CD4-positive, alpha-beta T cell treated with Interleukin-4 for 1 hour (primary cell): ENCODE measurements at places on chromosomes 3 and 15.

DNA sequence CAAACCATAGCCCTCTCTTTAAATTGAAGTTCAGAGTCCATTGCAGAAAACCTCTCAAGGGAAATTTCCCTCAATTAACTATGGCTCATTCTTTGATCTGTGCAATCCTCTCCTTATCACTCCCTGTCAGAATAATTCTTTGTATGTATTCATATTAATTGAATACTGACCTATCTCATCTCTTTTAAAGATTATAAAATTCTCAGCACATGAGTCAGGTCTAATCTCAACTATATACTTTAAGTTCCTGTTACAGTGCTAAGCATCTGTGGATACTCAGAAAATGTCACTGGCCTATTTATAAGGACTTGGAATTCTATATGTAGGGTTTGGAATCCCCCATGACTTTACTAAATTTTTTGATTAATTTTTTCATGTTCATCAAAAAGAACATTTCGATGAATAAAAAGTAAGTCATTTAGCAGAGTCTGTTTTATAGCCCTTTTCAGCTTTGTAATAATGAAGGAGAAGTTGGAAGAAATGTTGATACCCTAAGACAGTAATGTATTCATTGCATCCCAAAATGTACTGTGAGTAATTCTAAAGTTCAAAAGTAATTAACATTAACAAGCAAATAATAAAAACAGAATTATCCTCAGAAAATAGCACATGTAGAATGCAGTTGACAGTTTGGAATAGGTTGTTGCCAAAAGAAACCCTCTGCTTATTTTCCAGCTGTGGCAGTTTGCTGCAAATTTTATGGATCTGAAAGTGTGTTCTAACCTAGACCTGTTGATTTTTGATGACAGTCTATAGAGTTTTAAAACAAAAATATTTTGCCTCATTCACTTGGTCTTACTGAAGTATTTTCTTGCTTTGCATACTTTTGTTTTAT is 503.4 kb upstream of the CBLB start:
- no peak for DNase-seq

GRCh38 chr3:129834580-129834979 is 58.9 kb downstream of the TMCC1 start:
- no peak for DNase-seq

- DNase-seq, result no peak
Measured at GRCh38 chr15:89826671-89827655, 12.3 kb upstream of the ANPEP start.

DNA sequence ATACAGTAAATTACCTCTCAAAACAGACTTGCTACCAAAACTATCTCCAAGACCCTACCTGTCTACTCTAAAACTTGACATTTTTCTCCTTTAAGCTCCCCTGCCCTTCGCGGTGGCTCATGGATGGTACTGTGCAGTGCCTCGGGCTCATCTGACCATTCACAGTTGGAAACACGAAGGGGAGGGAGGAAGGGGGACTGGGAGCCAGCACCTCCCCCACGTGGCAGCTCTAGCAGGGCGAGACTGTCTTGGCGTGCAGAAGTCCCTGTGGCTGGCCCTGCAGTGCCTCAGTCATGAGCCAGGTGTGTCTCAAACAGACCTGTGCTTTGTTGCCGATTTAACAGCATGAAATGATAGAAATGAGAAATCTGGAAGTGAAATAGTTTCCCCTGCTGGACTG is 372.0 kb downstream of the GABRG3 start:
- no peak for DNase-seq

DNA sequence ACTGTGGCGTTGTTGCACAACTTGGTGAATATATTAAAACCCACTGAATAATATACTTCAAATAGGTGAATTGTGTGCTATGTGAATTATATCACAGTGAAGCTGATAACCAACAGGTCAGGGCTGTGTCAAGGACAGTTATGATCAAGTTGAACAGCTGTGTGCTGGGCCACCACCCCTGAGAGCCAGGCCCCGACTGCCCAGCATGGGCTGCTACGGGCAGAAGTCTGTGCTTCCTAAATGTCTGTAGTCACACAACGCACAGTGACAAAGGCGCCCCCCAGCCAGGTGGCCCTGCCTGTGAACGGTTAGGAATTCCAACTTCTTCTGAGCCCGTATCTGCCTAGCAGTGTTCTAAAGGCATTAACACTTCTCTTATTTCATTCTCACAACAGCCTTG is 32.8 kb downstream of the TKT start:
- no peak for DNase-seq

DNA sequence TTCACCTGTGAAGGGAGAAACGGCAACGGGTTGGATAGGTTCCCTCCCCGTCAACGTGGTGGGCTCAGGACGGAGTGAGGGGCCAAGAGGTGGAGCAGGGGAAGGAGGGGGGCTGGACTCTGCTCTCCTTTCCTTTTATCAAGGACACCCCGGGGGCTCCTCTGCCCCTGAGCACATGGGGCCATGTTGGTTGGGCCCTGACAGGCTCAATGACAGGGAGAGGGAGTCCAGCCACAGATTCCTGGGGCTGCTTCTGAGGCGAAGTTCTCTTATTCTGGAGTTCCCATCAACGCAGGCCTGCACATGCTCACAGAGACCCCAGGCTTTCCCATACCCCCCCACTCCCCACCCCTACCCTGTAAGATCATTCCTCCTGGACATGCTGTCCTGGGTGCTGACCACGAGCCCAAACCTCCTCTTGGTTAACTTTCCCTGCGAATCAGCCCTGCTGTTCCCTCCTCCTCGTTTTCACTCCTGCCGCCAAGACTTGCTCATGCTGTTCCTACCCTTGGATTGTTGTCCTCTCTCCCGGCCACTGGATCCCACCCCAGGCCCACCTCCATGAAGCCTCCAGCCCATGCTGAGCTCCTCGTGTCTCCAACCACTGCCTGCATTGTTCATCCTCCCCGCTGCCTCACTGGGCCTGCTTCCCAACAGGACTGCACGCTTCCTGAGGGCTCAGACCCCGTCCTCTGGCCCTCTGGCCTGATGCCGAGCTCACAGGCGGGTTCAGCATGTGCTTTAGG is 61.2 kb downstream of the SENP2 start:
- DNase-seq, result no peak

DNA sequence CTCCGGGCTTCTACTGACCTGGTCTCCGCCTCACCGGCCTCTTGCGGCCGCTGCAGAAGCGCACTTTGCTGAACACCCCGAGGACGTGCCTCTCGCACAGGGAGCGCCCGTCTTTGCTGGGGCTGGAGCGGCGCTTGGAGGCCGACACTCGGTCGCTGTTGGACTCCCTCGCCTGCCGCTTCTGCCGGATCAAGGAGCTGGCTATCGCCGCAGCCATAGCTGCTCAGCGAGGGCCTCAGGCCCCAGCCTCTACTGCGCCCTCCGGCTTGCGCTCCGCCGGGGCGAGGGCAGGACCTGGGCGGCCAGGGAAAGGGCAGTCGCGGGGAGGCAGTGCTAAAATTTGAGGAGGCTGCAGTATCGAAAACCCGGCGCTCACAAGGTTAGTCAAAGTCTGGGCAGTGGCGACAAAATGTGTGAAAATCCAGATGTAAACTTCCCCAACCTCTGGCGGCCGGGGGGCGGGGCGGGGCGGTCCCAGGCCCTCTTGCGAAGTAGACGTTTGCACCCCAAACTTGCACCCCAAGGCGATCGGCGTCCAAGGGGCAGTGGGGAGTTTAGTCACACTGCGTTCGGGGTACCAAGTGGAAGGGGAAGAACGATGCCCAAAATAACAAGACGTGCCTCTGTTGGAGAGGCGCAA is 319.2 kb downstream of the FGF12 start:
- no peak for DNase-seq

DNA sequence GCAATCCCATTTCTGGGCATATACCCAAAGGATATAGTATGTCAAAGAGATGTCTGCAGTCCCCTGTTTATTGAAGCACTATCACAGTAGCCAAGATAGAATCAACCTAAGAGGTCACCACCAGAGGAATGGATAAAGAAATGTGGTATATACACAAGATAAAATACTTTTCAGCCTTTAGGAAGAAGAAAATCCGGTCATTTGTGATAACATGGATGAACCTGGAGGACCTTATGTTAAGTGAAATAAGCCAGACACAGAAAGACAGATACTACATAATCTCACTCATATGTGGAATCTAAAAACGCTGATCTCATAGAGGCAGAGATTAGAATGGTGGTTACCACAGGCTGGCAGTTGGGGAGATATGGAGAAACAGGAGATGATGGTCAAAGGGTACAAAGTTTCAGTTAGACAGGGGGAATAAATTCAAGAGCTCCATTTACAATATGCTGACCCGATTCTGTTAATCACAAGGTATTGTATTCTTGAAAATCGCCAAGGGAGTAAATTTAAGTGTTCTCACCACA is 195.8 kb downstream of the MTHFS start:
- DNase-seq, result no peak

GRCh38 chr3:188822411-188822810 is 349.4 kb upstream of the TPRG1 start:
- no peak for DNase-seq

- no peak for DNase-seq
Measured at GRCh38 chr3:127608362-127608718, 10.1 kb downstream of the MCM2 start.

DNA sequence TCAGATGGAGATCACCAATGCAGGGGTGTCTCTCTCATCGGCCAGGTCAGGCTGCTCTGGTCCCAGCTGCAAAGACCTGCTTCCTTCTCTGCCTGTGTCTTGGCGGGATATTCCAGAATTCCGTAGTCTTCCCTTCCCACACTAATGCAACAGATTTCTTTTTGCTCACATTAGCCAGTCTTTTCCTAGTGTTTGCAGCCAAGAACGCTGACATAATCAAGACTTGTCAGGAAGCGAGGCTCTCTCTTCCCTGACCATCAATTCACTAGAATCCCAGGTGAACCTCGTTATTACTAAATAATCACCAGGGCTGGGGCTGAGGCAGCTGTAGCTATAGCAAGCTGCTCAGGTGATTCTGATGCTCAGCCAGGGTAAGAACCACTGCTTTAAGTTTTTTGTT is 43.2 kb upstream of the ACKR4 start:
- no peak for DNase-seq

GRCh38 chr3:15636028-15636709 is 34.6 kb downstream of the BTD start:
- DNase-seq, result peak; percentile 27

DNA sequence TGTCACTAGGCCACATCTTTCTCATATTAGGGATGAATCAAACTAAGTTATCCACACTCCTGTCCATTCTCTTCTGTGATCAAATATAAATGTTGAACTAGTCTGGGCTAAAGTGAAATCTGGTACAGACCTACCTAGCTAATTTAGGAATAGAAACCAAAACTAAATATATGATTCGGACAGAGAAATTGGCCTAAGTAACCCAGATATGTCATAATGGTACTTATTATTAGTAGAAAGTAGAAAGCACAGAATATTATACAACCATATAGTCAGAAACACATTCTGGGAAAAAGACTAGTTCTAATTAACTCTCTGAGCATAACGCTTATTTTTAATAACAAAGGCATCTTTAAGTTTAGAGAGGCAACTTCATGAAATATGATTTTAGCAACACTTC is 389.0 kb downstream of the LSAMP start:
- DNase-seq, result no peak

DNA sequence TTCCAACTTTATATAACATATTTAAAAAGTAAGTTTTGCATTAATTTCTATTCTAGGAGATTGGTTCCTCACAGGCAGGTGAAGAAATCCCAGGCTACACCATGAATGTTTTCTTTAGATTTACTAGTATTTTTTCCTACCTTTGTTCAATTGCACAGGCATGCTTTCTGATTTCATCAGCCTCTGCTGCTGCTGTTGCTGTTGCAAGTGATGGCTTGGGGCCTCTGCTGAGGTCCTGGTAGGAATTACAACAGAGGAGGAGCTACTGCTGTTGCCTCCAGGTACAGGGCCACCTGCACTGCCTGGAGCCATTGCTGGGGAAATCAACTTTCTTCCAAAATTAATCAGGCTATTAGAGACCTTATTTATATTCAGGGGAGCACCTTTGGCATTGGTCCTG is 353.3 kb downstream of the PLCL2 start:
- no peak for DNase-seq

- DNase-seq, result no peak
Measured at GRCh38 chr3:171874879-171875278, 31.7 kb downstream of the TMEM212 start.

DNA sequence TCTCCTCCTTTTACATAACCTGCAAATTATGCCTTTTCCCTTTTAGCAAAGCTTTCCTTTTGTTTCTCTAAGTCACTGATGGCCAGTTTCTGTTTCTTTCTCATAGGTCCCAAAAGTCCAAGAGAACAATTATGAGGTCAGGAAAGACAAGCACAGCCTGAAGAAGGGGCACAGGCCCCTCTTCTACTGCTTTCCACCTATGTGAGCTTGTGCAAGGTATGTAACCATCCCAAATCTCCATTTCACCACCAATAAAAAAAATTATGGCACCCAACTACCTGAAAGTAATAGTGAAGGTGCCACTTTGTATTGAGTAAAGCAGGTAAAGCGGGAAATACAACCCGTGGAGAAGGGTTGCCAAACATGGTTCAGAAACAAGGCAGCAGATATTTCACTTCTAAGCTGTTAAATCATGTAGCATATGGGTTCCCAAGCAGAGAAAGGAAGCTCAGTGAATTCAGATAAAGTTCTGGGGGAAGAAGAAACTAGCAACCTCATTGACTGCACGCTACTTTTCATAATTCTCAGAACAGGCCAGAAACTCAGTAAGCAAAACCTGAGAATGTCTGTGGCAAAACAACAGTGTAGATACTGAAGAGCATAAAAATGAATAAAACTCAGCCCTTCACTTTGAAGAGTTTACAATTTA is 4.2 kb downstream of the PLOD2 start:
- DNase-seq, result no peak

DNA sequence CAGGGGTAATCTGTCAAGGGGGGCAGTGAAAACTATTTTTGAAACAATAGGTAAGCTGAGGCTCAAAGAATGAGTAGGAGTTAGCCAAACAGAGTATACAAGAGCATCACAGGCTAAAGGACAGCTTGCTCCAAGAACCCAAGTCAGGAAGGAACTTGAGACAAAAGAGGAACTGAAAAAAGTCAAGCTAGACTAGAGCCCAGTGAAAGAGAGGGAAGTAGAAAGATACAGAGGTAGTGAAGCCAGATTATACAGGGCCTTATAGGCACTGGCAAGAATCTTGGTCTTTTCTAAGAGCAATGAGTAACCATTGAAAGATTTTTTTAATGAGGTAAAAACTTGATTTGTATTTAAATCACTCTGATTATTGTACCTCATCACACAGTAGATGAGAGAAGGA is 69.9 kb downstream of the FILIP1L start:
- peak; percentile 3 for DNase-seq

DNA sequence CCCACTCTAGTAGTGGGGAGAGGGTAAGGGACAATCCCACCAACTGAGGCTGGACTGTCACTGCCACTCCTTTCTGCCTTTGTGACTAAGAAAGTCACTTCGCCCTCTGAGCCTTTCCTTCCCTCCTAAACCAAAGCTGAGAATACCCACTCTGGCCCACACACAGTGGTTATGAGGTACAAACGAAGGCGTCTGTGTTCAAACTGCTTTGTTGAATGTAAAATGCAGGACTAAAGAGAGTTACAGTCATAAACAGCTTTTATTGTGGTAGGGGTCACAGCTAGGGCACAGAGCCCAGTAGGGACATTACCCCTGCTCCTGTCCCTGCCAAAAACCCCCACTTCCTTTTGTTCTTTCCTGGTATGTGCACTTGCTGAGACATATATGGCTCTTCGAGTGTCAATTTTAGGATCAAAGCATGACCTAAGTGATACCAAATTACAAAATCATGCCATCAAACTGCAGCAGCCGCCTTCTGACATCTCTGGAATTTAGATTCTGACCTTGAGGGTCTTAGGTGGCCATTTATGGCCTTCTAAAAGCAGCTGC is 45.1 kb downstream of the CTDSPL start:
- DNase-seq, result no peak
